Hematopoietic multipotent progenitor cell (in vitro differentiated cells): ENCODE measurements at places on chromosomes 11 and 22.

GRCh38 chr11:129372609-129373488 is 2.8 kb upstream of the BARX2 start:
- no peak for DNase-seq

DNA sequence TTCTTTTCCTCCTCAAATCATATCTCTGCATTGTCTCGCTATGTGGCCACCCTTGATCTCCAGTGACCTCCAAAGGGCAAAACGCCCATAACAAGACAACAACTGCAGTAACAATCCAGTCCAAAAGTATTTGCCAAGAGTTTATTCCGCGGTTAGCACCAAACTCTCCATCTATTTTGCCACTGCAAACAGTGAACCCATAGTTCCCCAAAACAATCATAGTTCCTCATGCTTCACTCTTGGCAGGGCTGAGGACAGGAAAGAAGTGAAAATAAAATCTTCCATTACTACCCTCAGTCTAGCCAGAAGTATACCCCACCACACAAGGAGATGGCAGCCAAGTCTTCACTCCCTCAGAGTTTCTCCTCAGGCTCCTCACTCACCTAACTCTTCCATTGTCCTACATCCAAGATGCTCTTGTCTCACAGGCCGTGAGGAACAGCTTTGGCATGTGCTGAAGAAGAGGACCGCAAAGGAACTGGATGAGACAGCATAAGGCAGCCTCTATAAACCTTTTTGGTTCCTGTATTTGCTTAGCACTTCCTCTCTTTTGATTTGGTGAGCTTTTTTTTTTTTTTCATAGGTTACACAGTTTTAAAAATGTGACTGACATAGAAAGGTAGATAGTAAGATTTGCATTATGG is at the start of gene LPXN:
TSS of gene LPXN (minus strand) at position 480 of the 644 bp plus-strand sequence. CDS start at position 396, 84 bp downstream.
- DNase-seq, result peak; percentile 88

DNA sequence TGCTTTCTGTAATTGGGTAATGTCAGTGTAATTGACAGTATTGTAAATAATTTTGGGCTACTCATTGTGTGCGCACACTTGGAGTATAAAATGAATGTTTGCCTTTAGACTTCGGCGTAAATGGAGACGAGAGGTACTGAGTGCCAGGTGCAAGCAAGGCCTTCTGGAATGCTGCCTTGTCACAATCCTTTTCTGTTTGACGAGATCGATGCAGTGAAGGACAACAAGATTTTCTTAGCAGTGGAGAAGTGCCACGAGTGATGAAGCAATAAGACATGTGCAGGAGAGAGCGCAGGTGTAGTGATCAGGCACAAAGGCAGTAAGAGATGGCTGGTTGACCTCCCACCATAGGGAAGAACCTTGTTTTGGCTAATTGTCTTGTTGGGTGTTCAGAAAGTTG is 67.5 kb downstream of the DDX10 start:
- no peak for DNase-seq

GRCh38 chr22:46515208-46516111 is 22.0 kb downstream of the CELSR1 start:
- no peak for DNase-seq

DNA sequence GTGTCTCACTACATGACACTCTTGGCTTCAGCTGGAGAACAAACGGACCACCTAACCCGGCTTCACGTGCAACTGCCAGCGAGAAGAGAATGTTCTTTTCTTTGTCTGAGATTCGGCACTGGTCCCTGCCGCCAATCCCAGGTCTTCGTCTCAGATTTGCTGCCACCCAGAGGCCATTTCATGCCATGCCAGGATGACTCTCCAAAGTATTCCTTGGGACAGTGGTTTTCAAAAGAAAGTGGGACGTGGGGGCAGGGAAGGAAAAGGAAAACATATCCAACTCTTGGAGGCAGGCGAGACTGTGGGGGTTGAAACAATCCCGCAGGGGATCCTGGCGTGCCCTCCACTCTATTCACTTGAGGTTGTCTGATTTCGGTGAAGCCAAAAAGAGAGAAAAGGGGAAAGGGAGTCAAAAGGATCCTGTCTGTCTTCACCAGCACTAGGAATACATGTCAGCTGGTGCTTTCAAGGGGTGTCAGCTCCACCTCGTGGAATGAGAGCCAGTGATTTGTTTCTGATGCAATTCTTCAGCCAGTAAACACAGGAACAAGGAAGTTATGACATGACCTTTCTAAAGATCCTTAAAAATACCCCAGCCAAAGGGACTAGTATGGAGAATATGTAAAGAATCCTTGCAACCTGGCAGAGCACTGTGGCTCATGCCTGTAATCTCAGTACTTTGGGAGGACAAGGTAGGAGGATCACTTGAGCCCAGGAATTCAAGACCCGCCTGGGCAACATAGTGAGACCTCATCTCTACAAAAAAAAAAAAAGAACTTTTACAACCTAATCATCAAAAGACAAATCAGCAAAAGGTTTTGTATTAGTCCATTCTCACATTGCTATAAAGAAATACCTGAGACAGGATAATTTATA is 41.0 kb upstream of the APLNR start:
- peak; percentile 22 for DNase-seq

DNA sequence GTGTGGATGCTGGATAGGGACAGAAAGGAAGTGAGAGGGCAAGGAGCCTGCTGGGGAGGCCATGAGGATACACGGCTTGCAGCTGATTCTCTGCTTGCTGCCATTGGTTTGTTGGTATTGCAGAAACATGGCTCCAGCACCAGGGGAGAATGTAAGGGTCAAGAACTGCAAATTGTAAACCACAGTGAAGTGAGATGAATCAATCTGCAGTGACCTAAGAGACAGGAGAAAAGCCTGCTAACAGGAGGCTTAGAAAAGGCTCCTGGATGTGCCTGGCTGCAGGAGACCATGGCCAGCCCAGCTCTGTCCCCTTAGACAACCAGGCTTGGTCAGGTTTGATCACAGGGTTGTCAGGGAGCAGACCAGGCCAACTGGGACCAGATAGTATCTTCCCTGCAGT is 233.7 kb upstream of the CADM1 start:
- DNase-seq, result no peak

- no peak for DNase-seq
These were observed 35.1 kb upstream of the TXNRD2 start for GRCh38 chr22:19976671-19977070.

DNA sequence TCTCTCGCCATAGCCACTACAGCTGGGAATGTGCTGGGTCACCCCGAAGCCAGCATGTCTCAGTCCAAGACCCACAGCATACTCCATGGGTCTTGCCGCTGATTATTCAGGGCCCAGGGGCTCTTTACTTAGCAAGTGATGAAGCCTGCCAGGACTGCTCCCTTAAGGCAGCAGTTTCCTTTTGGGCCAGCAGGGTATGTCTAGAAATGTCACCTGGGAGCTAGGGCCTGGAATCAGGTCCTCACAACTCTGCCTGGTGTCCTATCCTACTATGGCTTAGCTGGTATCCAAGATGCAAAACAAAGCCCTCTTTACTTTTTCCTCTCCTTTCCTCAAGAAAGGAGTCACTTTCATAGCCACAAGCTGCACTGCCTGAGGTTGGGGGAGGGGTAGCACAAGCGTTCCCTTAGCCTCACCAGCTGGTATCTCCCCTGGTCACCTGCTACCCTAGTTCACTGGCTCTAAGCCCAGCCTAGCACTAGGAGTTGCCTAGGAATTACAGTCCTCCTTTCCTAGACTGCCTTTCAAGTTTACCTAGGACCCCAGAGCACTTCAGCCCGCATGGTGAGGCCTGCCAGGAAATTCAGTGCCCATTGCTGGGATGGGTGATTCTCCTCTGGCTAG is 22.6 kb upstream of the NCR3LG1 start:
- DNase-seq, result no peak

- no peak for DNase-seq
These were observed 215.4 kb downstream of the METTL15 start for GRCh38 chr11:28323621-28324020.

DNA sequence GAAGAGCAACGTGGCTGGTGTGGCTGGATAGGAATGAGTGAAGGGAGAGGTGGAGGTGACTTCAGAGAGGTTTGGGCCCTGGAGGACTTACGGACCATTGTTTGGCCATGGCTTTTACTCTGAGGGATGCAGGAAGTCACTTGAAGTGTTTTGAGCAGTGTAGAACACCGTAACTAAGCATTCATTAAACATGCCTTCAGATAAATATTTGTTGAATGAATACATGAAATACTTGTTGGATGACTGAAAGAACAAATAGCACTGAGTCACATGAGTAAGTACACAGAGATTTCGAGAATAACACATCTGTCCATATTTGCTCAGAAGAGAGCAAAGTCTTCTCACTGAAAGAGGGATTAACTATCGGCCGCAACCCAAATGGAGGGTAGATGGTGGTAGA is 182.7 kb upstream of the SNX19 start:
- DNase-seq, result no peak

GRCh38 chr22:50548921-50549790 is 3.5 kb downstream of the KLHDC7B start:
- DNase-seq, result no peak

- no peak for DNase-seq
These were observed 31.5 kb downstream of the ARVCF start for GRCh38 chr22:19984851-19985811.

GRCh38 chr11:128888034-128888985 is 2.8 kb upstream of the KCNJ5 start:
- DNase-seq, result no peak

DNA sequence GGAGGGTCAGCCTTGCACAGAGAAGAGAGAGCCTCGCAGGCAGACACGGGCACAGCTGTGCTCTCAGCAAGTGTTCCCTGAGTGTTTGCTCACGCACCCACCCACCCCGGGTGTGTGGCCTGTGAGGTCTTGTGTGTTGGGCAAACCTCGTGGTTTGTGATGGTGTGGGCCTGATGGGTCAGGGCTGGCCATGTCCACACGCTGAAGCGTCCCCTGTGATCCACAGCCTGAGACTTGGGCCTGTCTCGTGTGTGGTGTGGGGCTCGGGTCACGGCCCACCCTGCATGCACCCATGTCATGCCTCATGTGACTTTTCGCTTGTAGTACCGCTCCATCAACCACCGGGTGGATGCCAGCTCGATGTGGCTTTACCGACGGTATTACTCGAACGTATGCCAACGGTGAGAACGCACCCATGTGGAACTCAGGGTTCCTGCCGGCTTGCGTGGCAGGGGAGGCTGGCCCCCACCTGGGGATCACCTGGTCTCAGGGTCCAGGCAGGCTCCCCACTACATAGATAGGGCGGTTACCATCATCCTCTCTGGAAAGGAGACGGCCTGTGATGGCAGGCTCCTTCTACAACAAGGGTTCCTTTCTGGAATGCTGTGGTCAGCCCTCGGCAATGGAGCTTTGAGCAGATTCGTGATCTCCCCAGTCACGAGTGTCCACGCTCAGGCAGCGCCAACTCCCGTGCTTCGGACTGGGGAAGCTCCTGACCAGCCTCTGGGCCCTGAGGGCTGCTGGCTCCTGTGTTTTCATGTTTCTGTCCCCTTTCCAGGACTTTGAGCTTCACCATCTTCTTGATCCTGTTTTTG is 5.9 kb downstream of the TPCN2 start:
- no peak for DNase-seq

- DNase-seq, result no peak
These were observed 557.7 kb downstream of the BRD1 start for GRCh38 chr22:49269928-49270327.

GRCh38 chr11:13667795-13668101 is 720 bp upstream of the FAR1 start:
- no peak for DNase-seq
